ENCODE measurements at places on chromosomes 5 and 9.

- DNase-seq, result no peak
Observed at GRCh38 chr9:81979196-81979595, 9.4 kb upstream of the SPATA31D1 start.

GRCh38 chr9:86098824-86099700 lies at the start of gene GOLM1:
Gene GOLM1 (minus strand): TSS chr9:86099558. CDS start chr9:86079320, 20,238 bp downstream.
- DNase-seq, result peak; percentile 23

DNA sequence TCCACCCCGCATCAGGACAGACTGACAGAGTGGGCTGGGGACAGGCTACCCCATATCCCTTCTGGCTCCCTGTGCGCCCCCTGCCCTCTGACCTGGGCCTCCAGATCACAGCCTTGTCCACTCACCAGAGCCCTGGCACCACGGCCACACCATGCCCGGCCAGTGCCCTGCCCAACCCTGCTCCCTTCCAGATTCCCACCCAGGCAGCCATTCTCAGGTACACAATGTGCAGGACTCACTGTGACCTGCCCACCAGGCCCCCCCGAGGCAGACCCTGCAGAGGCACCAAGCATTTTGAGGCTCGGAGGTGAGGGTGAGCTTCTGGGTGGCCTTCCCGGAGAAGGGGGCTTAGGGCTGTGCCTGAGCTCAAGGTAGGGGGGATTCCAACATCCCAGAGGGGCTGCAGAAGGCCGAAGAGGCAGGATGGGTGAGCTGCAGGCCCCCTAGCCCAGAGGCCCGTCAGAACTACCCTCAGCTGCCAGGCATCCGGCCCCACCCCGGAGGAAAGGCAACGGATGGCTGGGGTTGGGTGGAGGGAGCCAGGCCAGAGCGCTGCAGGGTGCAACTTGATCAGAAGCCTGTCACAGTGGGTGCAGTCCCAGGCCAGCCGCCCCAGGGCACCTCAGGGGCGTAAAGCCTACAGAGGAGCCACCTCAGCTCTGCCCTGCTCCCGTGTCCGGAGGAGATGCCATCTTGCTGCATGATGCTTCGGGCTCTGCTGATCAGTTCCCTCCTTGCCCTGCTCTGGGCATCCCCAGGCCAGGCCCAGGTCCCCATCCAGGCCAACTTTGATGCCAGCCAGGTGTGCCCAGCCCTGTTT lies at the start of gene LCNL1:
Gene LCNL1, plus strand, starts transcription at position 762 of the 820 bp plus-strand sequence. CDS start 594 bp downstream, outside the sequence.
- DNase-seq, result peak; percentile 48

DNA sequence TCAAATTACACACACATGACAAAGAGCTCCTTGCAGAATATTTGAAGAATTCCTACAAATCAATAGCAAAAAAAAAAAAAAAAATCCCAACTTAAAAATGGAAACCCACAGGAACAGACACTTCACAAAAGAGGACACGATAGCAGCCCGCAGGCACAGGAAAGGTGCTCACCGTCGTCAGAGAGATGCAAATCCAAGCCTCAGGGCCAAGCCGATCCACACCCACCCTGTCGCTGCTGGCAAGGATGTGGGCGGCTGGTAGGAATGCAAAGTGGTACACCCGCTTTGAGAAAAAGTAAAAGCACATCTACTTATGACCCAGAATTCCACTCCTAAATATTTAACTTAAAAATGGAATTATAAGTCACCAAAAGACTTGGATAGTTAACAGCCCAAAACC lies 10.8 kb downstream of the LCN9 start:
- DNase-seq, result no peak

- DNase-seq, result no peak
Observed at GRCh38 chr9:120526534-120526933, 53.4 kb downstream of the CDK5RAP2 start.

- DNase-seq, result no peak
Observed at GRCh38 chr5:122844136-122844909, 1.1 kb upstream of the SNX24 start.

DNA sequence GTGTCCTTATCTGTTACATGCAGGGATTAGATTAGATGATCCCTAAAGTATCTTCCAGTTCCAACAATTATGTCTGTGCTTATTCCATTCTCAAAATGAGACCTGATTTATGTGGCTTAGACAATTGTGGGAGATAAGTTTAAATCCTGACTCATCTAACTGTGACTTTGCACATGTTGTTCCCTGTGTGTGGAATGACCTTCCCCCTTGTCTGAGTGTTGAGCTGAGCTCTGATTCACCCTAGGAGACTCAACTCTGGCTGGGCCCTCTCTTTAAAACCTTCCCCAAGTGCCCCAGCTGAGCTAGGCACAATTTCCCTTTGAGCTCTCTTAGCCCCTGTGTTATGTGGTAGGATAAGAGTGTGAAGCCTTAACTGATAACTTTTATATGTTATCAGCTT lies 118.9 kb upstream of the ELL2 start:
- no peak for DNase-seq

DNA sequence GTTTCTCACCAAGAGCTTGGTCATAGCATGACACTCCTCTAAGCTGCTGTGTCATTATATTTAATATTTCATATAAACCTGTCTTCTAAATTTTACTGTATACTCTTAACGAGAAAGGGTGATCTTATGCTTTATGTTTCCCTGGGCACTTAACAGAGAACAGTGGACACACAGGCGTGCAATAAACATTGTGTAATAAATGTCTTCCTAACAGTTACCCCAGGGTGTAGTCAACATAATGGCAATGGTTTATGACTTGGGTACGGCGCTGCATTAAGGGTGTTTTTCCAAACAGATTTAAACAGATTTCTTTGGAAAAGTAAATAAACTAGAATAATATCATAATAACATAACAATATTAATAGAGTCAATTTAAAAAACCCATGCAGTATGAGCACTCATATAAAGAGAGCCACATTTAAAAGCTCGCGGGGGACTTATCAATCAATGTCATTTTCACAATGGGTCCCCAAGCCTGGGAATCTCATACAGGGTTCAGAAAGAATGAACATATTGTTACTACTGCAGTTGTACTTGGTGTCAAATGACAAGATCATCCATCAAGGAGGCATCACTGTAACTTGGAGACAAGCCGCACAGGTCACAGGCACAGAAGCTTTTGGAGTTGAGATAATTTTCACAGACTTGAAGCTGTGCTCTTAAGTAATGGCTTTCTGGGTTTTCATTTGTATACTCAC lies 376.4 kb downstream of the CTNND2 start:
- DNase-seq, result no peak

GRCh38 chr5:96146675-96147074 lies 185.0 kb upstream of the ELL2 start:
- DNase-seq, result no peak

DNA sequence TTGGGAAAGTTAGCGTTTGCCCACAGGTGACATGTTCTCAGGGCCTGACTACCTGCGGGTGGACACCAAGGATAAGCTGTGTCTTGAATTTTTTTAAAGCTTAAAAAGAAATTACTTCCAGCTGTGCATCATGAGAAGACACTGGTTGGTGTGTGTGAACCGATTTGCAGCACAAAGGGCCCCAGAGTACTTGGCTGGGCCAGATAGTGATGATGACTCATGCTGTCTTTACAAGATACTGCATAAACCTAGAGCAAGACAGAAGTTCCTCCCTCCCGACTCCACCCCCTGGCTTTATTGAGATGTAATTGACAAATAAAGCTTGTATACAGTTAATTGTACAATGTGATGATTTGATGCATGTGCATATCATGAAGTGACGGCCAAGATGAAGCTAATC lies 212.8 kb downstream of the NXNL2 start:
- no peak for DNase-seq

- peak; percentile 76 for DNase-seq
Observed at GRCh38 chr9:129482521-129483414, 138.1 kb downstream of the C9orf50 start.

DNA sequence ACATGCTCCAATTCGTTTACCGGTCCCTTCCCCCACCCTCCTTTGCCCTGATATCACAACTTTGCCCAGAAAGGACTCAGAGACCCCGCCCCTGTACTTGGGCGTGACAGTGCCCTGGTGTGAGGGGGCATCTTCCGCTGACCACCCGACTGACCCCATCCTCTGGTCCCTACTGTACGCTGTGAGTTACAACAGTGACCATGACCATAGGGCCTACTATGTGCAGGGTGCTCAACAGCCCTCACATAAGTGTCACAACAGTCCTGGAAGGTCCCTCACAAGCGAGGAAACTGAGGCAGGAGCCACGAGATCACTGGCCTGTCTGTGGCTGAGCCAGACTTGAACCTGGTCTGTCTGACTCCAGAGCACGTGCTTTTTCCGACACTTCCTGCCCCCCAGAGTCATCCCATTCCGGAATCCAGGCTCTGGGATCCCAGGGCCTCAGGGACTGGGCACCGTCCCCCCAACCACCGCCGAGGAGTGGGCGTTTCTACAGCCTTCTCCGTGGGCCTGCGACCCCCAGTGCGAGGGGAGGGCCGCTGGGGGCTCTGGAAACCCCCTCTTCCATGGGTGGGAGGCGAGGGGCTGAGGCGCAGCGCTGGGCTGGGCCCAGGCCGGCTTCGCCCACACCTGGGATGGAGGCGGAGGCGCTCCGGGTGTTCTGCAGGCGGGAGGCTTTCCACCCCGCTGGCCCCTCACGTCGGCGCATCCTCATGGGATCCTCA lies 45.7 kb upstream of the GGTA1 start:
- DNase-seq, result no peak

GRCh38 chr5:67011422-67011821 lies 185.2 kb downstream of the CD180 start:
- no peak for DNase-seq

GRCh38 chr5:88805151-88805784 lies 77.7 kb downstream of the MEF2C start:
- no peak for DNase-seq

- DNase-seq, result no peak
Observed at GRCh38 chr5:169964246-169964645, 16.0 kb downstream of the INSYN2B start.

DNA sequence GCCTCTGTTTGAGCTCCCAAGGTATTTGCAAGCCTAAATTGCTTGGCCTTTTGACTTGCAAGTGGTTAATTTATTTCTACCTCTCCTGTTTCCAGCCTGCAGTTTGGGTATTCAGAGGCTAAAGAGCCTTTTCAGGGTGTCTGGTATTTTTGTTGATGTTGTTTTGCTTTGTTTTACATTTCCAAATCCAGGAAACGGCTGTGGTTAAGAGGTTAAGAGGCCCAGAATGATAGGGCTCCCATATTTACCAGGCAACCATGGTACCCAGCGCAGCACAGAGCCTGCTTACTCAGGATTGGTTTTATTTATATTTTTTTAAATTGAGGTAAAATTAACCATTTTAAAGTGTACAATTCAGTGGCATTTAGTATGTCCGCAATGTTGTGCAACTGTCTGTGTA lies 92.1 kb downstream of the PDZD2 start:
- DNase-seq, result no peak
